ENCODE measurements at places on chromosomes 2 and 18.

- no peak for DNase-seq
Measured at GRCh38 chr18:13735681-13736080, 9.2 kb downstream of the RNMT start.

GRCh38 chr2:151042964-151043363, 218.7 kb downstream of the RBM43 start:
- no peak for DNase-seq

GRCh38 chr2:163641986-163642385, 93.8 kb downstream of the FIGN start:
- no peak for DNase-seq

GRCh38 chr18:2805970-2806943, 40.5 kb upstream of the EMILIN2 start:
- no peak for DNase-seq

DNA sequence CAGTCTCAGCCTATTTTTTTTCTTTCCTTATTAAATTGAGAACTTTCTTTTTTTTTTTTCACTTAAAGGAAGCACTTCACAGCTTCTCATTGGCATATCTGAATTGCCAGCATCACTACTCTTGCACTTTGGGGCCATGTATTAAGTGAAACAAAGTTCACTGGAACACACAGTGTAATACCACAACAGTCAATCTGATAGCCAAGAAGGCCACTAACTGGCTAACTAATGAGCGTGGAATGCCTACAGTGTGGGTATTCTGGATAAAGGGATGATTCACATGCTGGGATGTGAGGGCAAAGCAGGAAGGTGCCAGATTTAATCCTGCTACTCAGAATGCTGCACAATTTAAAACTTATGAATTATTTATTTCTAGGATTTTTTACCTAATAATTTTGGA, 11.7 kb upstream of the C18orf63 start:
- no peak for DNase-seq

- peak; percentile 53 for DNase-seq
Measured at GRCh38 chr2:164840930-164841718, 499 bp downstream of the COBLL1 start.

DNA sequence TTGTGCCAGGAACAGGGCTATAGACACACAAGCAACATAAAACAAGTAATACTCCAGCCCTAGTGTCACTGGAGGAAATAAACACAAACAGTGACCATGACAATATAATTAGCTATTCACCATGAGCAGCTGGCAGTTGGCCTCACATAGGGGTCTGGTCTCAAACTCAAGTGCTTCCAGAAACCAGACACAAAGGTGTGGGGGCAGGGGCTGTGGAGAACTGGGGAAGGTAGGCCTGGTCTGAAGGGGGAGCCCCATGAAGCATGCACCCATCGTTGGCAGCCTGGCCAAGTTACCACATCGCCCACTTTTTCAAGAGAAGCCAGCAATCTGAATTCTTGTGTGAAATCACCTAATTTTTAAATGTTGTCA, 49.5 kb upstream of the SP3 start:
- DNase-seq, result no peak

- DNase-seq, result peak; percentile 58
Measured at GRCh38 chr2:65129286-65129825, 550 bp downstream of the RAB1A start.

GRCh38 chr2:75801234-75801982, 90.7 kb upstream of the GCFC2 start:
- no peak for DNase-seq

- DNase-seq, result no peak
Measured at GRCh38 chr2:30217644-30218337, 13.5 kb upstream of the LBH start.

DNA sequence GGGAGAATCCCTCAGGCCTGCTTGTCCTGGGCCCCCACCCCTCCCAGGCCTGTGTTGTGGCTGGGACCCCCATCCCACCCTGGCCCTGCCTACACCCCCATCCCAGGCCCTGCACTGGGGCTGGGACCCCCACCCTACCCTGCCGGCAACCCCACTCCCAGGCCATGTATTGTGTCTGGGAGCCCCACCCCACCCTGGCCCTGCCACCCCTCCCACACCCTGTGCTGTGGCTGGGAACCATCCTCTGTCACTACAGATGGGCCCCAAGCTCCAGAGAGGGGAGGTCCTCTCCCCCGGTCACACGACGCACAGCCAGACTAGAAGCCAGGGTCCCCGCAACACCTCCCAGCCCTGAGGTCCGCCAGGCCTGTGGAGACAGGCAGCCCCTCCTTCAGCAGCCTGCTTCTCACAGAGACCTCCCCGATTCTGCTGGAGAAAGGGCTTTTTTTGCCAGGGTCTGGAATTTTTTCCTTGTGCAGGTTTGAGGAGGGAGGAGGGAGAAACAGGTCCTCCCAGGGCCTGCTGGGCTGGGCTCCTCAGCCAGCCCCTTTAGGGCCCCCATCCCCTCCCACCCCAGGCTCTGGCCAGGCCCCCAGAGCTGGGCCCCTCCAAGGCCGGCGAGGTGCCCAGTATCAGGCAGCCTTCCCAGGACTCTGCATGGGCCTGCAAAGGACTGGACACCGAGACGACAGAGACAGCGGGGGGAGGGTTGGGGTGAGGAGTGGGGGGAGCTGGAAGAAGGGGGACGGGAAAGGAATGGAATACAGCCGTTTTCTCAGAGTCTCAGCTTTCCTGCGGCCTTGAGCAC, 28.0 kb downstream of the KIF1A start:
- DNase-seq, result no peak

DNA sequence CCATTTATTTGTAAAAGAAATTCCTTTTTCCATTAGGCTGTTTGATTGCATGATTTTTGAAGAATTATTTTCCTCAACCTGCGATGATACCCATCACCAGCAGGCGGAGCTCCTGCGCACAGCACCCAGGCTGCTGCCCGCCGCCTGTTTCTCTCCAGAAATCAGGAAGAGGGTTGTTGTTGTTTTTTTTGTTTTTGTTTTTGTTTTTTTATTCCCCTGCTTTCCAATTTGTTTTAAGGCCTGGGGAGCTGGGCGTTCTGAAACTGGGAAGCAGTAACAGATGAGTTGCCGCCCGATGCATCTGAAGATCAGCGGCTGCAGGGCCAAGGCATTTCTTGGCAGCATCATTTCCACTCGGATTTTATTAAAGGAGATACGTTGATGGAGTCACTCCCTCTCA, 132.1 kb downstream of the MBP start:
- DNase-seq, result peak; percentile 66

DNA sequence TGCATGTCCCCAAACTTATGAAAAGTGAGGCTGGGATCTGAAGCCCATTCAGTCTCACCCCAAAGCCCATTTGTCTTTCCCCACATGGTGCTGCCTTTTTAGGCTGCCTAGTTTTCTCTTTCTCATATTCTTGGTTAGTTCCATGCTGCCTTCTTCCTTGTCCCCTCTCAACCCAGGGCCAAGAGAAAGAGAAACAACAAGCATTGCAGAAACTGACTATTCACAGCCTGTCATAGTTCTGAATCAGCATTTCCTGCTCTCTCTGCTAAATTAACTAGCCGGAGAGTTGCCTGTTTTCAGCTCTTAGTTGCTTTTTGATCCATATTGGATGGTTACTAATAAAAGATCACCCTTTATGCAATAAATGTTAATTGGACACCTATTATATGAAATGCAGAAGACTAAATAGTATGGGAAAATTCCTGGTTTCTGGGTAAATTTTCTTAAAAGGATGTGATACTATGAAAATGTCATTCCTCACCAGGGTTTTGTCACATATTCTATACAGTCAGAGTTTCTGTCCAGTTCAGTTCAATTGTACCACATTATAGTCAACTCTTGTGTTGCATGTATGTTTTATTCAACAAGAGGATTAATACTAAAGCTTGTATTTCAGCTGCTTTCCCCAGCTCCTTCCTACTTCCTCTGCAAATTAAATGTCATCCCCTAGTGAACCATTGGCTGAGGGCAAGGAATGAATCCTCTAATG, 246.5 kb downstream of the GALR1 start:
- no peak for DNase-seq

- DNase-seq, result peak; percentile 64
Measured at GRCh38 chr2:230925443-230925878, 419 bp upstream of the GPR55 start.

- DNase-seq, result no peak
Measured at GRCh38 chr2:218387369-218388194, 5.5 kb downstream of the SLC11A1 start.

DNA sequence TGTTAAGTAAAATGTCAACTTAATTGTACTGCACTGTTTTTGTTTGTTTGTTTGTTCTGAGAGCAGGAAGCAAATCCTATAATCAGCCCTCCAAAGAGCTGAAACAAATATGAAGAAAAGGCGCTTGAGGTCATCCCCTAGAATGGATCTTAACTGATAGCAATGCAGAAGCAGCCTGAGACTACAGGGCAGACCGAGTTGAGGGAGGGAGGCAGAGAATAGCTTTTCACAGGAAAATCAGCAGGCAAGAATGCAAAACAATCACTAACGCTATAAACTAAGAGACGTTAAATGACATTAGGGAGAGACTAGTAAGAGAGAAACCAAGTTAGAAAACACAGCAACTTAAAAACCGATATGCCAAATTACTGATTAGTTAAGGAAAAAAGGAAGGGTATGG, 37.2 kb downstream of the GALNT1 start:
- no peak for DNase-seq

- no peak for DNase-seq
Measured at GRCh38 chr2:201904538-201905420, 98.4 kb downstream of the CDK15 start.

DNA sequence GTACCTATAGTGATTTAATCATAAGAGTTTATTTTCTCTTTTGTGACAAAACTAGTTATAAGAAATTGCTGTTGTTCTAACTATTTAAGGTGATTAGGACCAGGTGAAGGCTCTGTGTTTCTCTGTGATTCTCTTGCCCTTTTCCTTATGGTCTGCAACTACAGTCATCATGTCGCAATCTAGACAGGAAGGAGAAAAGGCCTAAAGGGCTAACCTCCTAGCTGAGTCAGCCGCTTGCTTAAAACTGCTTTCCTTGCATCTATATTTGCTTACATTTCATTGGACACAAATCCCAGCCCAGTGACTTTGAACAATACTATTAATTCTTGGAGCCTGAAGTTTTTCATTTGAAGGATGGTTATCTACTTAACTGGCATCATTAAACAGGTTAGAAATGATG, 93.1 kb downstream of the PIK3C3 start:
- no peak for DNase-seq

DNA sequence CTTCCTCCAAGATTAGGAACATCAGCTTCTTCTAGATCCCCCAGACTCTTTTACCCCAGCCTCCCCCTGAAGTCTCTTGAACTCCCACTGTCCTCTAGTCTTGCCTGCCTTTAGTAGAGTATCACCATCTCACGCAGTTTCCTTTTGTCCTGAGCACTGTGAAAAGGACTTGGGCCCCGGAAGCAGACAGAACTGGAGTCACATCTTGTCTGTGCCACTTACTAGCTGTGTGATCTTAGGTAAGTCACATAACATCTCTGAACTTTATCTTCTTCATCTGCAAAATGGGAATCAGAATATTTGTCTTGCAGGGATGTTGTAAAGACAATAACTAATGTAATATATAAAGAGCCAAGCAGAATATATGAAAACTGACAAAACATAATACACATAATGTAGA, 8.4 kb upstream of the TRABD2A start:
- no peak for DNase-seq

DNA sequence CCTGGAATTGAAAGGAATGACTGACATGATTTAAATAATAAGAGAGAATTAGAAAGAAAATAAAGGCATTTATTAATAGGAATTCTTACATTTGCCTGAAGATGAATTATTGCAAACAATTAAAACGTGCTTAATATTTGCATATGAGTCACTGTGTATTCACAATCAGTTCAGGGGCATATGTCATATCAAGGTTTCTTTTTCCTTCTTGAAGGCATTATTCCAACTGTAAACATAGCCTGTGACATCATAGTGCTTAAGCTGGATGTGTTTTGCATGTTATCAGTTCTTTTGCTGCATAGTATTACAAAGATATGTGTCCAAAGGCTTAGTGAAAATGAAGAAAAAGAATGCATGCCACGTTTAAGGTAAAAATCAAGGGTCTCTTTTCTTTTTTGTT, 80.8 kb downstream of the MEIS1 start:
- no peak for DNase-seq

DNA sequence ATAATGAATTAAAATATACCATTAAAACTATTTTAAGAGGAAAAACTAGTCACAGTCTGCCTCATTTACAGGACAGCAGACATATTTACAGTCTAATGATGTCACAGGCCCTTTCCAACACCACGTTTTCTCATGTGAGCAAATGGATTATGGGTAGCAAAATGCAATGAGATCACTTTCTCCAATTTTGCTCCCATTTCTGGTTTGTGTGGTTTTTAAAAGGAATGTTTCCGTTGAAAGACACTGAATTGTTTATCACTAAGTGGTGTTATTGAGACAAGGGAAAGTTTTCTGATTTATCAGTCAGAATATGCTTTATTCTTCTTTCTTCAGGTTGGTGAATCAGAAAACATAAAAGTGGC, 11.4 kb upstream of the NR4A2 start:
- DNase-seq, result no peak

GRCh38 chr2:16169381-16169960, 229.1 kb downstream of the MYCN start:
- no peak for DNase-seq

DNA sequence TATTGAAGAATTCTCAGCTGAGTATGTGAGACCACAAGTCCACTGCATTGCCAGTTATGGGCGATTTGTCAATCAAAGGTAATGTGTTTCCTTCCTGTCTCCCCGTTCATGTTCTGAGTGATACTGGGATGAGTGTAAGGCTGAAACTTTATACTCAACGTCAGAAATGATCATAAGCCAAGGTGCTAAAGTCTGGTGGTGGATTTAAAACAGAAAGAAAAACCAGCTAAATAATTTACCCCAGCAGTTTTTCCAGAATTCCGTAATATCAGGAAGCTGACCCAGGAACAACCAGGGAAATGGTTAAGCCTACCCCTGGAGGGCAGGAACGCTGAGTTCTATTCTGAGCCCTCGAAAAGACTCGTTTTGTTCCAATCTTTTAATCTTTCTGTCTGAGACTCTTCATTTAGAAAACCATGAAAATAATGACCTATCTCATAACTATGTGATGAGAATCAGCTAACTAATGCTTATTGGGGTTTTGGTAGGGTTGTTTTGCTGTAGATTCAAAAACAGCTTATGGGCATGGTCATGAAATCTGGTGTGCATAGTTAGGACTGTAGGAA, 149.6 kb downstream of the LAMA3 start:
- DNase-seq, result no peak

DNA sequence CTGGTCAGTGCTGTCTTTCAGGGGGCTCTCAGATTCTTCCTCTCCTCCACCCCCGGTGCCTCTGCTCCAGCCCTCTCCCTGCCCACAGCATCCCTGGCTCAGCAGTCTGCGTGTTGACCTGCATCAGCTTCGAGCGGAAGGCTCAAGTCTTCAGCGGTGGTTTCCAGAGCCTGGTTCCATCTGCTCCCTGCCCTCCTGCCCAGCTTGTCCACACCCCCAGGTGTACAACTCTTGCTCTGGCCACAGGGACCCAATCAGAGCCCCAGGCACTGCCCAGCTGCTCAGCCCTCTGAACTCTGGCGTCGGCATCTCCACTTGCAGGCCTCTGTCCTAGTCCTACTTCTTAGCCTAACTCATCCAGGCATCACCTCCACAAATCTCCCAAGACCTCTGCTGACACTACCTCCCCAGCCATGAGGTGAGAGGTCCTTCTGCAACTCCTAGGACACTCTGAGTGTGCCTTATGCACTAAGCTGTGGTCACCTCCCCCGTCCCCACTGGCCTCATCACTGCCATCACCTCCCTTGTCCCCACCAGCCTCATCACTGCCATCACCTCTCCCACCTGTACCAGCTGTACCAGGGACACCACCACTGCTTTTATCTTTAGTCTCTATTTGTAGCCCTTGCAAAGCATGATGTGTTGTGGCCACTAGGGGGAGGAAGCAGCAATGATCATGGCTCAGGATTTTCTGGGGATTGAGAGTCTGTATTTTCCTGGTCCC, 60.9 kb downstream of the EDAR start:
- DNase-seq, result peak; percentile 25

GRCh38 chr2:219459460-219460311, 25.0 kb downstream of the SPEG start:
- DNase-seq, result peak; percentile 65

Measured in stimulated activated naive CD8-positive, alpha-beta T cell treated with anti-CD3 and anti-CD28 coated beads, Interleukin-15, Interleukin-2, amounts not matched to agents 100 U/mL and 50 U/mL, for 24 hours (primary cell).